ENCODE measurements at places on chromosomes 7 and 10.

GRCh38 chr7:23106057-23106822, 655 bp downstream of the KLHL7 start:
- no peak for DNase-seq

DNA sequence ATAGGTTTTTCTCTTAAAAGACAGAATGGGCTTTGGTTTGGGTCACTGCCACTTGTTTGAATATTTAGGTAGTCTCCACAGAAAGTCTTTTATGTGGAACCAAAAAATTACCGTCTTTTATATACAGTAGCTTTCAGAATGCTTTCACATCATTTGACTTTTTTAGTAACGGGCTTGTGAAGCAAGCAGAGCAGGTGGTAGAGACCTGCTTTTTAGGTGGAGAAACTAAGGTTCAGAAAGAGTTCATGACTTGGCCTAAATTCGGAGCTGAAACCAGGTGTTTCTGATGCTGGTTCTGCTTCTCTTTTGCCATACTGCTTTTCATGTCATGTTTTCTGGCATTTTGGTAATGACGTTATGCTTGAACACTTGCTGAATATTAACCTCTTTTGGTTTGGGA, 36.3 kb downstream of the GARS1 start:
- DNase-seq, result no peak

DNA sequence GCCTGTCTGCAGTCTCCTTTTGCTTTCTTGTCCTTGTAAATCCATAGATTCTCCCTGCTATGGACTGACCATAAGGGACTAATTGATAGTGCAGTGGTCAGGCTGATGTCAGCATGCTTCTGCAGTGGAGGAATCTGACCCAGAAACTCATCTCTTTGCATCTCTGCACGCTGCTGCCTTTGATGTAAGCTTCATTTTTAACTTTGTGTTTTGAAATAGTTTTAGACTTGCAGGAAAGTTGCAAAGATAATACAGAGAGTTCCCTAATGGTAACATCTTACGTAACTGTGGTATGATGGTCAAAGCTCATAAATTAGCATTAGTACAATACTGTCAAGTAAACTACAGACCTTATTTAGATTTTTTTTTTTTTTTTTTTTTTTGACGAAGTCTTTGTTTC, 89.6 kb downstream of the GALNT17 start:
- DNase-seq, result no peak

GRCh38 chr7:89618274-89618673, 536.0 kb upstream of the STEAP1 start:
- no peak for DNase-seq

DNA sequence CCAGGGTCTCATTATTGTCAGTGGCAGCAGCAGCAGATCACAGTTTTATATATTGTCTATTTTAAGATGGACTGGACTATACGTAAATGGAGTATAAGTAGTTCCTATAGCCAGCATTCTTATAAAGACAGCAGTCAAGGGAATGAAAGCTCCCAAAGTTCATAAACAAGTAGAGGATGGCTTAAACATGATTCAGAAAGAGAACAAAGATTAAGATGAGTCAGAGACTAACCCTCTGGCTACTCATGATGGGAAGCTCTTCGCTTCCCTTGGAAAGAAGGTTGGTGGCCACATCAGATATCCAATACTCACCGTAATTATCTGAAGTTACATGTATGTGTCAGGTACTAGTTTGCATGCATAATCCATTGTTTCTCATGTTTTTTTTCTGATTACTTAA, 277.0 kb downstream of the INHBA start:
- DNase-seq, result no peak

- DNase-seq, result no peak
Measured at GRCh38 chr7:55733241-55734140, 129.1 kb downstream of the SEPTIN14 start.

- DNase-seq, result no peak
Measured at GRCh38 chr10:132018446-132018845, 36.7 kb upstream of the BNIP3 start.

DNA sequence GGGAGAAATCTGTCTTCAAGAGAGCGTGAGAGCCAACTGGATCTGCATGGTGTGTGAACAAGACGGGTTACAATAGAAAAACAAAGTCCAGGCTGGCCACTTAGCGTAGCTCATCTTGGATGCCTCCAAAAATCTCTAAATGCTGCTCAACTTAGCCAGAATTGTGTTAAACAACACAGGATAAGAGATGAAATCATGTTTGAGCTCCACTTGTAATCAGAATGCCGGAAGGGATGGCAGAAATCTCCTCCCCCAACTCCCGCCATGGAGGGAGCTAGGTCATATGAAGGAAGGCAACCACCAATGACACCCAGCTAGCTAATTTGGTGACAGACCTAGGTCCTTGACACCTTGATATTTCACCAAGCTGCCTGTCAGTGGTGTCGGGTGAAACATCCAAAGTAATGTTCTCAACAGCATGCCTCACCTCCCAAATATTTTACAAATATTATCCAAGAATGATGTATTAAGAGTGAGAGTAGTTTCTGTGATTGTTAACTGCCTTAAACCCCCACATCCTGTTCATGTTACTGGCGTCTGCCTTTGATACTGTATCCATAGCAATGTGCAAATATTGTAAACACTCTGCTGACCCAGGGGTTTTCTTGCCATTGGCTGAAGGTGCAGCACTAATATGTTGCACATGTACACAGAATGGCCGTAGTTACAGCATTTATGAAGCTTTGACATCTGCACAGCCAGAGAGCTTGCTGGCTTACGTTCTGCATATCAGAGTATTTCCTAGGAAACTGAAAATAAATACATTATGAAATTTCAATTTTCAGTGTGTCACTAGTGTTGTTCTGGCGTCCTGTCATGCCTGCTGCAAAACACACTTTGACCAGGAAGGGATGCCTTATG, 25.8 kb downstream of the TMEM254 start:
- DNase-seq, result no peak

- no peak for DNase-seq
Measured at GRCh38 chr10:28391283-28391682, 88.4 kb upstream of the MPP7 start.

Data from NCI-H1048 (cell line).